ENCODE measurements at places on chromosomes 1 and 21.

- DNase-seq, result no peak
These were observed 22.7 kb downstream of the MATN1 start for GRCh38 chr1:30700528-30701257.

DNA sequence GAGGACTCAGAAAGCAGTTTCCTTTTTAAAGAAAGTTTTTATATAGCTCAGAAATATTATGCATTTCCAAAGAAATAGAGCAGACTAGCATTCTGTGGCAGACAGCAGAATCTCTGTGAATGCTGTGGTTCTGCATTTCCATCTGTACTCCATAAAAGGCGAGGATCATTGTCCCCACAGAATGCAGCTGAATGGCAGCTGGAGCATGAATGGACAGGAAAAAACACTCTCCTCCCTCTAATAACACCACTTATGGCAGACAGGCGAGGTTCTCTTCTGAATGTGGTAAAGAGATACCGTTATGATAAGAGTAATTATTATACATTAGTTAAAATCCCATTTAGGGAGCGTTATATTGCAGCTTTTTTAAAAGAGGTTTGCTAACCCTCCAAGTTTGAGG, 81.4 kb upstream of the WLS start:
- no peak for DNase-seq

GRCh38 chr1:3467096-3468036, 12.9 kb downstream of the ARHGEF16 start:
- peak; percentile 67 for DNase-seq

- no peak for DNase-seq
These were observed 247.9 kb upstream of the CSF3R start for GRCh38 chr1:36730599-36730998.

DNA sequence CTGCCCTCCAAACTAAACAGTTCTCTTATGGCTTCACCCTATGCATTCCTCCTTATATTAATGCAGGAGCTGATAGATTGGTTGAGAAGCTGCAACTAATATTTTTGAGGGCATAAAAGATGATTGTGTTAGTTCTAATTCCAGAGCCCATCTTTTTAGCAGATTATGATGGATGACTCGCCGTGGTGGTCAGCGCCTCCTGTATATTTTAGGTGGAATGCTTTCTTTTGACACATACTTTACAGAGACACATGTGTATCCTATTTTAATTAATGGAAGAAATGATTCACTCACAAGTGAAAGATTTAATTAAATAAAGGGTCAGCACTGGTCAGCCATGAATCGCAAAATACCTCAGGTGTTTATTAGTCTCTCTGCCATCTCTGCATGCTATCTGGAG, 120.7 kb downstream of the TM2D1 start:
- DNase-seq, result no peak

GRCh38 chr1:34865981-34866761, 6.6 kb upstream of the SMIM12 start:
- peak; percentile 87 for DNase-seq

DNA sequence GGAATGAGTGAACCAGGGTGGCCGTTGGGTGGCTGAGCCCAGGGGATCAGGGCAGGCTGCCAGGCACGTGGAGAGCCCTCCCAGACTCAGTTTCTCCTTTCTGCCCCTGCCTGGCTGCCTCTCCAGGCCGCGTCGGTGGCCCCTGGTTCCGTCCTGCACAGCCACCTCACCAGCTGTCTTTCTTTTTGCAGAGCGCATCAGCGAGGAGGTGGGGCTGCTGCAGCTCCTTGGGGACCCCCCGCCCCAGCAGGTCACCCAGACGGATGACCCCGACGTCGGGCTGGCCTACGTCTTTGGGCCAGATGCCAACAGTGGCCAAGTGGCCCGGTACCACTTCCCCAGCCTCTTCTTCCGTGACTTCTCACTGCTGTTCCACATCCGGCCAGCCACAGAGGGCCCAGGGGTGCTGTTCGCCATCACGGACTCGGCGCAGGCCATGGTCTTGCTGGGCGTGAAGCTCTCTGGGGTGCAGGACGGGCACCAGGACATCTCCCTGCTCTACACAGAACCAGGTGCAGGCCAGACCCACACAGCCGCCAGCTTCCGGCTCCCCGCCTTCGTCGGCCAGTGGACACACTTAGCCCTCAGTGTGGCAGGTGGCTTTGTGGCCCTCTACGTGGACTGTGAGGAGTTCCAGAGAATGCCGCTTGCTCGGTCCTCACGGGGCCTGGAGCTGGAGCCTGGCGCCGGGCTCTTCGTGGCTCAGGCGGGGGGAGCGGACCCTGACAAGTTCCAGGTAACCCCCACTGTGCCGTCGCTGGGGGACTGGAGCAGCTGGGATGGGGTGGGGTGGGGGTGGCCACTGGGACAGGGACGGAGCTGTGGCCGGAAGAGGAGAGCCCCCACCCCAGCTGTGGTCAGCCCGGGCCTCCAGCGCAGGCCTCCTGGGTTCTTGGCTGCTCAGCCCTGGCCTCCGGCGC, 63.3 kb downstream of the COL18A1 start:
- DNase-seq, result peak; percentile 63

- no peak for DNase-seq
These were observed 74.9 kb downstream of the VWA5B1 start for GRCh38 chr1:20365421-20366055.

DNA sequence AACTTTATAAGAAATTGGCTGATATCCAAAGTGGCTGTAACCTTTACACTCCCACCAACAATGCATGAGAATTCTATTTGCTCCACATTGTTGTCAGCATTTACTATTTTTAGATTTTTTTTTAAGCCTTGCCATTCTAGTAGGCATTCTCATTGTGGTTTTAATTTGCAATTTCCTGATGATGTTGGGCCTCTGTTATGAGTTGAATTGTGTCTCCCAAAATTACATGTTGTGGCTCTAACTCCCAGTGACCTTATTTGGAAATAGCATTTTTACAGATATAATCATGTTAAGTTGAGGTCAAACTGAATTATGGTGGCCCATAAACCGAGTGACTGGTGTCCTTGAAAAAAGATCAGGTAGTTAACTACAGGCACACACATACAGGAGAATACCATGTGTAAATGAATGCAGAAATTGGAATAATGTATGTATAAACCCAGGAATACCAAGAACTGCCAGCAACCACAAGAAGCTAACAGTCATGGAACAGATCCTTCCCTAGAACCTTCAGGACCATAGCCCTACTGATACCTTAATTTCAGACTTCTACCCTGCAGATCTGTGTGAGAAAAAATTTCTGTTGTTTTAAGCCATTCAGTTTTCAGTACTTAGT, 348.8 kb upstream of the DAB1 start:
- no peak for DNase-seq

DNA sequence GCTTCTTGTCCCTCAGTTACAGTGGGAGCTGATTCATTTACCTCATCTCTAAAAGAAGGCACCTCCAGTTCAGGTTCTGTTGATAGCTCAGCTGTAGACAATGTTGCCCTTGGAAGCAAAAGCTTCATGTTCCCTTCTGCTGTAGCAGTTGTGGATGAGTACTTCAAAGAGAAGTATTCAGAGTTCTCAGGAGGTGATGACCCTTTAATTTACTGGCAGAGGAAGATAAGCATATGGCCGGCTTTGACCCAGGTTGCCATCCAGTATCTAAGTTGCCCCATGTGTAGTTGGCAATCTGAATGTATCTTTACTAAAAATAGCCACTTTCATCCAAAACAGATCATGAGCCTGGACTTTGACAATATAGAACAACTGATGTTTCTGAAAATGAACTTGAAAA, 4.5 kb downstream of the ZBED6 start:
- no peak for DNase-seq

DNA sequence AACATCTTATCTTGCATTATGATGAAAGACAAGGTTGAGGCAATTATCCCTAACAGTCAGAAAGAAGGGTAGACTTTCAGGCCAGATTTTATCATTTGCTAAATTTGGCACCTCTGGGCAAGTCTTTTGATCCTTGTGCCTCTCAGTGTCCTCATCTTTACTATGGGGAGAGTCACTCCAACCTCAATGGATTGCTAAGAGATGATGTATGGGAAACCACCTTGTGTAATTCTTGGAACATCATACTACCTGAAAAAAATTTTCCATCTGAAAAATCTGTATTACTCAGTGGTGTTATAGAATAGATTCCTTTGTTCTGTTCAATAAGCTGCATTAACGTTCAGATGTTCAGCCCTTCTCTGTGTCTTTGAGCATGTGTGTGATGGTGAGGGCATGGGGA, 230.7 kb downstream of the TGFB2 start:
- DNase-seq, result no peak

DNA sequence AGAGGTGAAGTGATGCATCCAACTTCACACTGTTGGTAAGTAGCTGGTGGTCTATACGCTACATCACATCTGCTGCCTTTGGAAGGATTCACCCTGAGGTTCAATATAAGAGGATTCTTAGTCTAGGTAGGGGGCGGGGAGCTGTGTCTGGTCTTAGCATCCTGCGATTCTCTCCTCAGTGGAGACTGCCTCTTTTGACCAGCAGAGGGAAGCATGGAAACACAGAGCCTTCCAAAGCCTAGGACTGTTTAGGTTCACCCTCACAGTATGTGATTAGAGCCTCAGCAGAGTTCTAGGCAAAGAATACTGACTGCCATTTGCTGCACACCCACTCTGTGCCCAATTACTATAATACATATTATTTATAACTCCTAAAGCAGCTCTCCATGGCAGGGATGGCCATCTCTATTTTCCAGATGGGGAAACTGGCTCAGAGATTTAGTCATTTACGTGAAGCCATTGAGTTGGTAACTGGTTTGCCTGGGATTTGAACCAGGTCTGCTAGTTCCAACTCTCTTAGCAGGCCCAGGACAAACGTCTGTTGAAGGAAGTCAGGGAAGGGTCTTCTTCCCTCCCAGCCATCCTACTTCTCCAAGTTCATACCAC, 28.9 kb upstream of the EFCAB14 start:
- no peak for DNase-seq

GRCh38 chr1:227893949-227894721, 53.6 kb downstream of the WNT9A start:
- DNase-seq, result no peak

DNA sequence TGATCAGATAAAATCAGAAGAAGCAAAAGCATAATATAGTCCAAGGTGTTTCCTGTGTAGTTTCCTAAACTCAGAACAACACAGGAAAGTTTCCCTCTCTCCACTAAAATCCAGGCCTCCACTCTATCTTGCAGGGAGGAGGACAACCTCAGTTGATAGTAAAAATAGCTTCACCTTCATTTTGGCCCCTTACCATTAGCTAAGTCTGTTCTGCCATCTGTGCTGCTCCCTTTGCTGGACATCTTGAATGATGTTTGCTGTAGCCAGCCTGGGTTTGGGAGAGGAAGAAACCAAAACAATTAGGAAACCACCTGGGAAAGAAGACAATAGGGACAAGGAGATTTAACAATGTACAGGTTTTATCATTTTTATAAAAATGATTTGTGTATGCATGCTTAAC, 18.6 kb downstream of the DCAF8 start:
- DNase-seq, result no peak

GRCh38 chr1:175373786-175374623, 181.4 kb upstream of the KIAA0040 start:
- peak; percentile 62 for DNase-seq

DNA sequence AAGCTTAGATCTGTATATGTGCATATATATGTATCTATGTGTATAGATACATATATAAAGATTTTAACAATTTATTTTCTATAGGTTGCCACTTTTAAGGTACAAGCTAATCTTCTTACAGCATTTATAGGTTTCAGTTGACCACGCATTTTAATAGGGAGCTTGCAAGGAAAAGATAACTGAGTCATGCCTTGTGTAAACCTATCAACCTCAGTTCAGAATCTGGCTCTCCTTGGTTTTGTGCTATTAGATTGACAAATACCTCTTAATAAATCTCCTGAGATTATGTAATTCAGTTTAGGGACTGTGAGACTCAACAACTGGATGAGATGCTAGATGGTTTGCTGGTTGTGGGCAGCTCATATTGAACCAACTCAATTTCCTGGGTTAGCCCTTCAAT, 114.7 kb upstream of the SERBP1 start:
- no peak for DNase-seq

DNA sequence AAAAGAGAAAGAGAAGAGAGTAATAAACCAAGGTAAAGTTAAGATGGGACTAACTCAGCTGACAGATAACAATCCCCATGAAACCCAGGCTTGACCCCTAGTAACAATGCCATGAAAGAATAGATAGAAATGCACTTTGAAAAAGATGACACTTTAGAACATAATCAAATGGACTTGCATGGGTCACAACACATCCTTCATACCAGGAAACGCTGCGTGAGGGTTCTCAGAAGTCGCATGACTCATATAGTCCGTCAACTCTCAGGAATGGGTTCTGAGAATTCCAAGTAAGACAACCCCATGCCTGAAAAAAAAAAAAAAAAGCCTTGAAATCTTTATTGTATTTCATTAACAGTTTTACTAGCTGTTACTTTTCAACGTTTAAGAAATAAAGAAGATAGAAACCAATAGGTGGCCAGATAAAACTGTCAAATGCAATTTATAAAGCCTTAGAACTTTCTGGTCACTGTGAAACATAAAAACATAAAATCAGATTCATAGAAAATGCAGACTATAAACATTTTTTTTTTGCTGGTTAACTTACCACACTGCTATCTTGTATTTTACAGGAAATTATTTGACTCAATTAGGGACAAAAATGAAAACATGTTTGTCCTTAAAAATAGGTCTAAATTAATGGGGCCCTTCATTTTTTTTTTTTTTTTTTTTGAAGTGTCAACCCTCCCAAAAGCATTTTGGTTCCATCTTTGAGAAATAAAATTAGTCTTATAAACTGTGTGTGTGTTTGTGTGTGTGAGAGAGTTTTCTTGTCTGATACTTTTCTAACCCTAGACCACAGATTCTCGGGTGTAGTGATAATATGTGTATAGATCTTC, 202.1 kb downstream of the NCAM2 start:
- peak; percentile 62 for DNase-seq

DNA sequence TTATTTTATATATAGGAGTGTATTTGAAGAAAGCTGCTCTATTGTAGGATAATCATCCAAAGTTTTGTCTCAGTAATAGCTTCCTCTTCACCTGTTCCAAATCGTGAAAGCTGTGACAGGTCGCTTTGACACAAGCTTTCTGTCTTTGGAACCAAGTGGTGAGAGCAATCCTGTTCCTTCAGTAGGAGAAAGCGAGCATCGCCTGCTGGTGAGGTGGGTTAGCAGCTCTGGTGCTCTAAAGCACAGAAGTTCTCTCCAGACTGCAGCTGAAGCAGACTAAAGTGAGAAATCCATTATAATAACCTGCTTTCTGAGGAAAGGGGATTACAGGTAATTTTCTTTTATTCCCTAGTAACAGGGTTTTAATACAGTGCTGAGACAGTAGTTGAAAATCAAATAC, 803.8 kb downstream of the ADGRL2 start:
- DNase-seq, result no peak

- DNase-seq, result peak; percentile 62
These were observed 23.3 kb downstream of the HSPG2 start for GRCh38 chr1:21913763-21914162.

GRCh38 chr1:31031330-31032143, 34.0 kb downstream of the PUM1 start:
- no peak for DNase-seq
